ENCODE measurements at places on chromosomes 7 and 10. TPM values are rescaled to one million over a fixed set of nuclear protein-coding genes. Genes with fewer than 3 reads are reported as not detected.

Gene FAM24B
- total RNA-seq = not detected

- H3K36me3 ChIP-seq = no peaks in the 10 kb centered on the region
- no peak overlapping the region for H3K27ac ChIP-seq
- H3K27me3 ChIP-seq = no peaks in the 10 kb centered on the region
- DNase-seq = no peak
- no peak overlapping the region for H3K4me3 ChIP-seq
These were observed 7.5 kb downstream of the CYP2W1 start for GRCh38 chr7:990352-990932.

DNA sequence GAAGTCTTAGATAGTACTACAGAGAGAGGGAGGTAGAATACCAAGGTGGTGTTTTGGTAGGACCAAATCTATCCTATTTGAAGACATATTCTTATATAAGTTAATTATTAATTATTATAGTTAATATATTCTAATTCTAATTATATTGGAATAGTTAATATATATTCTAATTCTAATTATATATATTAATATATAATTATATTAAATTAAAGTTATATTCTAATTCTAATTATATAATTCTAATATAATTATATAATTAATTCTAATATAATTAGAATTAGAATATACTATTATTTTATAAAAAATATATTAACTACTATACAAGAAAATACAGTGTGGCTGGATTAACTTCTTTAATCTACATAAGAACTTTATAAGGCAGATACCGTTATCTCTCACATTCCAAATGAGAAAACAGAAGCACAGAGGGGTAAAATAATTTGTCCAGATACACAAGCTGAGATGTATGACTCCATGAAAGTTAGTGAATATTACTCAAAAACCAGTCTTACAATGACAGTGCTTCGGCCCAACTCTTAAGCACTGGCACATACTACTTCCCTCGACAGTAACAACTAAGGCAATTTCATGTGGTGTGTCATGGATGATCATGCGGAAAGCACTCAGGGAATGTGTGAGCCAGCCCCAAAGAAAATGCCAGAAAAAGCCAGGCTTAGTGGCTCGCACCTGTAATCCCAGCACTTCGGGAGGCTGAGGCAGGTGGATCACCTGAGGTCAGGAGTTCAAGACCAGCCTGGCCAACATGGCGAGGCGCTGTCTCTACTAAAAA, 42.6 kb downstream of the TYW1B start:
- no peaks in the 10 kb centered on the region for H3K27me3 ChIP-seq
- DNase-seq = no peak
- H3K4me1 ChIP-seq = no peaks in the 10 kb centered on the region
- no peak overlapping the region for H3K4me3 ChIP-seq

Gene SMO
- 70.0 TPM for total RNA-seq

Gene WDR11
- total RNA-seq = 48.7 TPM

- H3K4me3 ChIP-seq = no peak overlapping the region
- no peak overlapping the region for H3K27ac ChIP-seq
- no peaks in the 10 kb centered on the region for H3K36me3 ChIP-seq
These were observed 105.1 kb downstream of the GATA3 start for GRCh38 chr10:8159341-8160165.

Gene GPR26
- total RNA-seq = 0.07 TPM

Gene INHBA
- total RNA-seq = 1.6 TPM

GRCh38 chr7:157041004-157041403, 30.5 kb upstream of the MNX1 start:
- H3K27ac ChIP-seq = no peak overlapping the region
- no peak for DNase-seq
- H3K36me3 ChIP-seq = no peaks in the 10 kb centered on the region
- H3K4me3 ChIP-seq = no peak overlapping the region

- no peak for DNase-seq
- H3K36me3 ChIP-seq = no peaks in the 10 kb centered on the region
- H3K27ac ChIP-seq = no peak overlapping the region
- H3K4me1 ChIP-seq = no peaks in the 10 kb centered on the region
These were observed 315.2 kb upstream of the ZNF32 start for GRCh38 chr10:43963793-43964425.

Gene ETV1
- 68.5 TPM for total RNA-seq

- H3K27ac ChIP-seq = no peak overlapping the region
- no peaks in the 10 kb centered on the region for H3K27me3 ChIP-seq
- H3K36me3 ChIP-seq = peaks cover 22% of the 10 kb centered on the region
These were observed 37.3 kb downstream of the KIF20B start for GRCh38 chr10:89738551-89739209.

- no peaks in the 10 kb centered on the region for H3K4me1 ChIP-seq
- no peak for DNase-seq
- no peaks in the 10 kb centered on the region for H3K36me3 ChIP-seq
- no peak overlapping the region for H3K27ac ChIP-seq
- no peaks in the 10 kb centered on the region for H3K27me3 ChIP-seq
These were observed 41.9 kb downstream of the ADRA2A start for GRCh38 chr10:111118758-111119157.

DNA sequence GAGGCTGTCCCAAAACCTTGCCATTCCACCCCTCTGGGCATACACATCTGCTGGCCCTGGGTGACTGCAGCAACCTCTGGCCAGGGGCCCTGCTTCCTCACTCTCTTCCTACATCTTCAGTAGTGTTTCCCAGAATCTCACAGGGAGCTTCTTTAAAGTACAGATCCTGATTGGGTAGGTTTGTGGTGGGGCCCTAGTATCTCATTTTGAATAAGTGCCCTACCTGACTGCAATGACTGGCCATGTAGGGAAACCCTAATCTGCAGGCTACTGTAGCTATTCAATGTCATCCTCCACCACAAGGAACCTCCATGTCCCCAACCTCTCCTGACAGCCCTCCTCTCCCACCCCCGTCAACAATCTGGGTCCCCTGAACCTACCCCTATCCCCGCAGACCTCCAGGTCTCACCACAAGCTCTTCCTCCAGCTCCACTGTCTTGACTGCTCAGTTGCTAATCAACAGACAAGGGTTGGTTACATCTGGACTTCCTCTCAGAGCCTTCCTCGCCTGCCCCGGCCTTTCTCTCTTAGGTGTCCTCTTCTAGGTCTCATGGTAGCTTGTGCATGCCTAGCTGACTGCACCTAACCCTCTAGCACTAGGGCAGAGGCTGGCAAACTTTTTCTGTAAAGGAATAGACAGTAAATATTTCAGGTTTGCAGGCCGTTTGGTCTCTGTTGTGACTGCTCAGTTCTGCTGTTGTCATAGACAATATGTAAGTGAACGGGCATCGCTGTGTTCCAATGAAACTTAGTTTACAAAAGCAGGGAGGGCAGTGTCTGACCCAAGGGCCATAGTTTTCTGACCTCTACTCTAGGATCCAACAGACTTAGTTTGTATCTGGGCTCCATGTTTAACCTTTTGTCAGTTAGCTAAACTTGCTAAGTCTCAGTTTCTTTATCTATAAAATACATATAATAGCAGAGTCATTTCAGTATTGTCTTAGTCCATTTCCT, 121.1 kb downstream of the AOAH start:
- no peak for DNase-seq
- no peaks in the 10 kb centered on the region for H3K27me3 ChIP-seq
- H3K4me1 ChIP-seq = peaks cover 3% of the 10 kb centered on the region
- H3K36me3 ChIP-seq = no peaks in the 10 kb centered on the region
- H3K27ac ChIP-seq = no peak overlapping the region

GRCh38 chr7:2522780-2523433, 3.3 kb downstream of the LFNG start:
- no peak overlapping the region for H3K27ac ChIP-seq
- no peaks in the 10 kb centered on the region for H3K36me3 ChIP-seq
- peak overlapping the region; percentile 53 for H3K4me3 ChIP-seq
- no peaks in the 10 kb centered on the region for H3K27me3 ChIP-seq
- peak; percentile 73 for DNase-seq

DNA sequence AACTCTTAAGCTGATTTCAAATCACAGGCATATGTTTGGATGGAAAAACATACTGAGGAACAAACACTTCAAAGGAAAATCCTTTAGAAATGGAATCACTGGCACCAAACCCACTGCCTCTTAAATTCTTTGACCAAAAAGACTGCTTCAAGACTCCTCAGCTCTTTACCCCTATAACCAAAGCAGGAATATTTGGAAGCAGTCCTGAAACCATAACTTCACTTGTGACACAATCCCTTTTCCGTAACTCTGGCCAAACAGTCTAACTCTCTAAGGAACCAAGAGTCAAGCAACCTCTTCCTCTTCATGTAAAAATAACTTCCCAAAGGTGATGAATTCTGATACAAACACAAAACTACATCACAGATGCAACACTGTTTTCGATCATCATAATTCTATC, 104.3 kb downstream of the MTERF1 start:
- DNase-seq = no peak
- H3K4me3 ChIP-seq = no peak overlapping the region
- H3K36me3 ChIP-seq = no peaks in the 10 kb centered on the region

Gene UPK3BL2
- 4.6 TPM for total RNA-seq

DNA sequence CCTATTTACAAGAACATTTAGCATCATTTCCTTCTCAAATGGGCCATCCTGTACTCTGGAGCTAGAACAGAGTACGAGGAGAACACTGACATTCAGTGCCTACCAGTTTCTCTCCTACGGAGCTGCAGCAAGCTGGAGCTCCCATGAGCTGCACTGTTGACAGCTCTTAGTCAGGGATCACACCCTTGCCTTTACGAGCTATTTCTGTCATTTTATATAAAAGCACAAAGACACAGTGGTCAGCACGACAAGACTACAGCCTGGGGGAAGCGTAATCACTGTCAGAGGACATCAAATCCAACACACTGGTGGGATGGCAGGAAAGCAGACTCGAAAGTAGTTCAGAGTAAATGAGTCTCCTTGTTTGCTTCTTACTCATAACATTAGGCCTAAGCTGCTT, 2.7 kb downstream of the CDCA7L start:
- no peak overlapping the region for H3K27ac ChIP-seq
- no peak for DNase-seq
- H3K36me3 ChIP-seq = peaks cover 14% of the 10 kb centered on the region
- H3K4me3 ChIP-seq = peak overlapping the region; percentile 52
- H3K27me3 ChIP-seq = no peaks in the 10 kb centered on the region
- peaks cover 12% of the 10 kb centered on the region for H3K4me1 ChIP-seq

Gene VIPR2
- total RNA-seq = 1.6 TPM

Gene ST8SIA6
- 0.37 TPM for total RNA-seq

Gene GARIN1A
- total RNA-seq = 0.50 TPM

DNA sequence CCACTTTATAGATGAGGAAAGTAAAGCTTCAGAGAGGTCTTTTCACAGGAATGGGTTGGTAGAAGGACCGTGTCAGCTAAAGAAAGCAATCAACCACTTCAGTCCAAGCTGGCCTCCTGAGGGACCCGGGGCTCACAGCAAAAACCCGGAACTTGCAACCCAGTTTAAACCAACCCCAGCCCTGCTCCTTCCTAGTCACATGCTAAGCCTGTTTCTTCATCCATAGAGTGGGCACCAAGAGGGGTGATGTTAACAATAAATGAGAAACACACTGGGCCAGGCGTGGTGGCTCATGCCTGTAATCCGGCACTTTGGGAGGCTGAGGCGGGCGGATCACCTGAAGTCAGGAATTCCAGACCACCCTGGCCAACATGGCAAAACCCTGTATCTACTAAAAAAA, 12.1 kb upstream of the NPFFR1 start:
- H3K4me1 ChIP-seq = no peaks in the 10 kb centered on the region
- no peak overlapping the region for H3K4me3 ChIP-seq
- no peak overlapping the region for H3K27ac ChIP-seq
- DNase-seq = no peak

DNA sequence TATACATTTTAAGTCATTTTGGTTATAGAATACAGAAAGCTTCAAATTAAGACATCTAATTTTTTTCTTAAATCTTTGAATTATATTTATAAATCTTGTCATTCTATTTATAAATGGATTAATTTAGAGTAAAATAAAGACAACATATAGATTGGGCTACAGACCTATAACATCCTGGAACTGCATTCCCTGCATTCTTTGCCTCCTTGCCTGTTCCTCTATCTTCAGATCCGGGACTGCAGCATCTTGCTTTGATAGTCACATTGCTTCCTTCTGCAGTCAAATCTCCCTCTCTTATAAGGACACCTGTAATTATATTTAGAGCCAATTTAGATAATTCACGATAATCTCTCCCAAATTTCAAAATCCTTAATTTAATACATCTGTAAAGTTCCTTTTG, 64.2 kb downstream of the ATRNL1 start:
- no peaks in the 10 kb centered on the region for H3K36me3 ChIP-seq
- no peak for DNase-seq
- H3K27ac ChIP-seq = no peak overlapping the region
- H3K4me3 ChIP-seq = no peak overlapping the region

Gene CHCHD3
- total RNA-seq = 110 TPM

Gene CTNNA3
- 2.3 TPM for total RNA-seq

Data from H9 (cell line).